ENCODE measurements at places on chromosomes 6 and 20. TPM values are rescaled to one million over a fixed set of nuclear protein-coding genes. Genes with fewer than 3 reads are reported as not detected.

DNA sequence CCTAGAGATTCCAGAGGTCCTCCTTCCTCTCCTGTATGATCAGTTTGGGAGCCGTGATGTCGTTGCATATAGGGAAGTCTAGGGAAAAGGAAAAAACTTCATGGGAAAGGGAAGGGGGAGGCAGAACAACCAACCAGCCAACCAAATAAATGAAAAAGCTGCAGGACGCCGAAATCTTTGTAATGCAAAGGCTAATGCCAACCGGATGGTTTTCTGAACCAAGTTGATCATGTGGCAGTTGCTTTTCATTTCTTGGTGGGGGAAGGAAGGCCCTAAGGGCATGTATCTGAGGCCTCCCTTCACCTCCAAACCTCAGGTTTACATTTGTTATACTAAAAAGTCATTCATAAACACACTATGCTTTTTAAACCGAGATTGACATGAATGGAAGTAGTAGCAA, 167.2 kb downstream of the ARID1B start:
- DNase-seq: no peak

Gene RTEL1
- 55.1 TPM for total RNA-seq

Gene KHDC1L
- not detected for total RNA-seq

DNA sequence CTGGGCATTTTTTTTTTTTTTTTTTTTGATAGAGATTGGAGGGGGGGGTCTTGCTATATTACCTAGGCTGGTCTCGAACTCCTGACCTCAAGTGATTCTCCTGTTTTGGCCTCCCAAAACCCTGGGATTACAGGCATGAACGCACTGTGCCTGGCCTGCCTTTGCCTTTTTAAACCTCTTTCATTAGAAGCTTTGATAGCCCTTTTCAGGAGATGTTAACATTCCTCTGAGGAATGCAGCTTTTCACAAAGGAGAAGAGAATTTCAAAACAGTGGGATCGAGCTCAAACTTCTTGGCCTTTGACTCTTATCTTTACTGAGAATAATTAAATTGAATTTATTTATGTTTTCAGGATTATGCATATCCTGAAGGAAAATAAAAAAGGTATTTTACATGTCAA, 31.3 kb downstream of the SLC26A8 start:
- DNase-seq: no peak

DNA sequence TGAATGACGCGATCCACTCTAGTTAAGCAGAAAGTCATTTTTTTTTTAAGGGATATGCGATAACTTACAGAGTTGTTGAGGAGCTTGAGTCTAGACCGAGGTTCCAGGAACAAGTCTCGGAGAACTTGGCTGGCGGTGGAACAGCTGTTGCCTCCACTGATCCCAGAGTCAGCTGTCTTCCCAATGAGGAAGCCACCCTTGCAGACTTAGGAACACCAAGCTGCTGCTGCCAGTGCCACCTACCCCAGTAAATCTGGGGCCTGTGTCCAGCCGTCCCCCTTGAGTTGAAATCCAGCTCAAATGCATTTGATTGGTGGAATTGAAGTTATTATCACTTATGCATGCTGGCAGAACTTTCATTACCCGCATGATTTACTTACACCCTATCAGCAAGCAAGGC, 6.7 kb downstream of the PFDN4 start:
- no peak for DNase-seq

Gene STK4
- total RNA-seq: 23.1 TPM

Gene TINAG
- 1.8 TPM for total RNA-seq

GRCh38 chr6:129882510-129883023, 21.5 kb upstream of the TMEM244 start:
- DNase-seq: no peak

DNA sequence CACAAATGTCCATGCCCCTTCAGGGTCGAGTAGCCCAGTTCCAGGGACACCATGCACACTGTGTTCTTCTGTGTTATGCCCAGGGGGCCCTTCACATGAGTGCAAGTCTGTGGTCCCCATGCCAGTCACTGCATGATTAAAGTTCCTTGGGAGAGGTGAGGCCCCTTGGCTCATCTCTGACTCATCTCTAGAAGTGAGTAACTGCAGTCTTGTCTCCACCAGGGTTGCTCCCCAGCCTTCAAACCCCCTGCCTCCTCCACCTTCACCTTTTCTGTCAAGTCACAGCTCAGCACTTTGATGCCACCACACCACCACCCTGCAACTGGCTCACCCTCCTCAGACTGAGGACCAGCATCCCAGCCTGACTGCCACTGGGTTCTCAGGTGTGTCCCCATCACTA, 161.7 kb downstream of the UNC5CL start:
- no peak for DNase-seq

GRCh38 chr20:45545754-45546453, 1.3 kb downstream of the EPPIN start:
- peak; percentile 61 for DNase-seq

Gene HLA-DMB
- total RNA-seq: 2.1 TPM

- DNase-seq: no peak
Observed at GRCh38 chr20:1664911-1665310, 7.3 kb upstream of the SIRPG start.

DNA sequence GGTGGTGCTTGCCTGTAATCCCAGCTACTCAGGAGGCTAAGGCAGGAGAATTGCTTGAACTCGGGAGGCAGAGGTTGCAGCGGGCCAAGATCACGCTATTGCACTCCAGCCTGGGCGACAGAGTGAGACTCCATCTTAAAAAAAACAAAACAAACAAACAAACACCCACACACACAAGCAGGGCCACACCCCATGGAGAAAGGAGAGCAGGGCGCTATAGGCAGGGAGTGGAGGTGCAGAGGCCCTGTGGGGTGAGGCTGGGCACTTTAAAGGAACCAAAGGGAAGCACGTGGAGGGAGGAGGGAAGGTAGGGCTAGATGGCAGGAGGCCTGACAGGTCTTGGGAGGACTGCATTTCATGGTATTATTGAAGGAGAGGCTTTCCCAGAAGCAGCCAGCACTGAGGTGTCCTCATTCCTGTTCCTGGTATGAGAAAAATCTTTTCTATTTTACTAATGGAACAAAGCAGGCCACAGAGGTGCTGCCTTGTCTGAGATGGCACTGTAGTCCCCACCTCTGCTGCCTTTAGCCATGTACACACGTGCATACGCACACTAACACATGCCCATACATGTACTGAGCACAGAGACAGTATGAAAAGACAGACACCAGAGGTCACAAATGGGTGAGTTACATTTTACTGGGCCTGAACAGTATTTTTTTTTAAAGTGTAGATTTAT, 44.0 kb downstream of the BCAS4 start:
- no peak for DNase-seq

Gene FAM209A
- 0.83 TPM for total RNA-seq

Gene DEFB132
- not detected for total RNA-seq

Gene ID4
- total RNA-seq: not detected

DNA sequence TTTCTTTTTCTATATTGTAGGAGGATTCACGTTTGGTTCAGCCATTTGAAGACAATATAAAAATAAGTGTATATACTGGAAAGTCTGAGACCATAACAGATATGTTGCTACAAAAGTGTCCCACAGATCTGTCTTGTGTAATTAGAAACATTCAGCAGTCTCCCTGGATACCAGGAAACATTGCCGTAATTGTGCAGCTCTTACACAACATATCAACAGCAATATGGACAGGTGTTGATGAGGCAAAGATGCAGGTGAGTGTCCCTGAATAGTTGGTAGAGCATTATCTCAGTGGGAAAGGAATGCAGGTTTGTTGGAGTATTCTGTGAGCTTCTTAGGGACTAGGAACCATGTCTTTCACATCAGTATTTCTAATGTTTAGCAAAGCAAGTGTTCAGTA, 18.3 kb upstream of the ADGRF4 start:
- DNase-seq: no peak

DNA sequence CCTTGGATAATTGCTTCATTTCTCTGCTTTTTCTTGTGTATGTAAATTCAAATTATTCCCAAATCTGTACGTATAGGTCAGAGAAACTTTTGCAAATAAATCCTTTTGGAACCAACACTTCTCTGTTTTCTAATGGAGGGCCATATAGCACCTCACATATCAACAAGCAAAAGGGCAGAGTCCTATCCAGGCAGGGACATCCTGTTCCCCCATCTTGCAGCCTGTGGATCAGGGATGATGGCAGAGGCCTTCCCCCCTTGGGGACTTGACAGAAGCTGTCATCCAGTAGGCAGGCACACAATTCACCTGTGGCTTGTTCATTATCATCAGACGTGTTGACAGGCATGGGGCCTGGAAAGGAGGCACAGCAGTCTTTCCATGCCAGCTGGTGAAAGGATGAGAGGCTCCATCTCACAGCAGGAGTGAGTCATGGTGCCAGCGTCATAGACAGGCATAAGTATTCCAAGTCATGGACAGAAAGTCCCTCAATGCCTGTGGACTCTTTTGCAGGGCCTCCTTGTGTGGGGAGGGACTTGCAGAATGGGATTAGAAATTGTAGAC, 31.8 kb upstream of the PLEKHG1 start:
- no peak for DNase-seq

Gene BTNL2
- not detected for total RNA-seq

DNA sequence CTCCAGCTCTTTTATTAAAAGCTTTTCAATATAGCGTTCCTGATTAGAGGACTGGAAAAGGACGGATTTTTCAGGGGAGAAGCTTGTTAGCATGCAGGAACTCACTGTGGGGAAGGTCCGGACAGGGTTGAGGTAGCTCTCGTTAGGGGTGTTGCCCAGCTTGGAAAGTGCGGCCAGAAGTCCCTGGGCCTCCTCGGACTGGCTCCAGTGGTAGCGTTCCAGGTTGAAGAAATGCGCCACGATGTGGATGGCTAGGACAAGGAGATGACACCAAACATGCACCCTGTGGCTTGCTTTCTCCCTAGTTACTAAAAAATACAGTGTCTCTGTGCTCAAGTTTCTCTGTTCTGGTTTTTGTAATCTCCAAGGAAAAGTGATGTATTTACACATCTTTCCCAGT, 12.5 kb downstream of the NOX3 start:
- DNase-seq: no peak

DNA sequence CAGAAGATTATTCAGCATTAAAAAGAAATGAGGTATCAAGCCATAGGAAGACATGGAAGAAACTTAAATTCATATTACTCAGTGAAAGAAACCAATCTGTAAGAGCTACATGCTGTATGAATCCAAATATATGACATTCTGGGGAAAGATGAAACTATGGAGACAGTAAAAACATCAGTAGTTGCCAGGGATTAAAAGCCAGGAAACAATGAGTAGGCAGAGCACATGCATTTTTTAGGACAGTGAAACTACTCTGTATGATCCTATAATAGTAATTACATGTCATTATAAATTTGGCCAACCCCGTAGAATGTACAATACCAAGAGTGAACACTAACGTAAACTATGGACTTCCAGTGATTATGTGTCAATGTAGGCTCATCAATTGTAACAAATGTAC, 92.8 kb upstream of the RNF217 start:
- no peak for DNase-seq

DNA sequence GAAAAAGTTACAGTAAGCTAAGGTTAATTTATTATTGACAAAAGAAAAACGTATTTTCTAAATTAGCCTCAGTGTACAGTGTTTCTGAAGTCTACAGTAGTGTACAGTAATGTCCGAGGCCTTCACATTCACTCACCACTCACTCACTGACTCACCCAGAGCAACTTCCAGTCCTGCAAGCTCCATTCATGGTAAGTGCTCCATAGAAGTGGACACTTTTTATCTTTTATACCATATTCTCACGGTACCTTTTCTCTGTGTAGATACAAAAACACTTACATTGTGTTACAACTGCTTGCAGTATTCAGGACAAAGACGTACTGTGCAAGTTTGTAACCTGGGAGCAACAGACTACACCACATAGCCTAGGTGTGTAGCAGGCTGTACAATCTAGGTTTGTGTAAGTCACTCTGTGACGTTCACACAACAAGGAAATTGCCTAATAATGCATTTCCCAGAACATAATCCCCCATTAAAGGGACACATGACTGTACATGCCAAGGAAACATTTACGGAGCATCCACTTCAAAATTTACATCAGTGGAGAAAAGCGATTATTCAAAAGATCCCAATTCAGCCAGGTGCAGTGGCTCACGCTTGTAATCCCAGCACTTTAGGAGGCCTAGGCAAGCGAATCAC, 133.4 kb downstream of the BANF2 start:
- DNase-seq: no peak

All from HT-29 (cell line).